ENCODE measurements at places on chromosomes 2 and 18.

DNA sequence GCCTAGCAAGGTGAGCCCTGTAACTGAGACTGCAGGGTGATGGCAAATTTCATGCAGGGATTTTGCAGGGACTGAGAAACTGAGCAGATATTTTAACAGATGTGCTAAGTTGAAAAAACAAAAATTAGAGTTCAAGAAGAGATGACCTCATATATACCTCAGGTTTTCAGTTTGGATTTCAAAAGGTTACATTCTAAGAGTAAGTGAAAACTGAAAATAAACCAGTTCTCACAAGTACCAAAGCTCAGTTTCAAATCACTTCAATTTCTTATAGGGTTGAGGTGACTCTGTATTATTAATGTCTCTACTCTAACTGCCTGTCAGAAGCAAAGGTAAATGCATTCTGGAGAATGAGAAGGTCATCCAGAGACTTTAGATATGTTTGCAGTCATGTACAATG is 237.4 kb upstream of the VRK2 start:
- no peak for DNase-seq

GRCh38 chr2:241863536-241863954 is 4.9 kb upstream of the PDCD1 start:
- no peak for DNase-seq

- no peak for DNase-seq
These were observed 28.5 kb downstream of the EIF5B start for GRCh38 chr2:99365661-99366060.

- DNase-seq: no peak
These were observed 63.3 kb downstream of the SUCLG1 start for GRCh38 chr2:84395820-84396219.

DNA sequence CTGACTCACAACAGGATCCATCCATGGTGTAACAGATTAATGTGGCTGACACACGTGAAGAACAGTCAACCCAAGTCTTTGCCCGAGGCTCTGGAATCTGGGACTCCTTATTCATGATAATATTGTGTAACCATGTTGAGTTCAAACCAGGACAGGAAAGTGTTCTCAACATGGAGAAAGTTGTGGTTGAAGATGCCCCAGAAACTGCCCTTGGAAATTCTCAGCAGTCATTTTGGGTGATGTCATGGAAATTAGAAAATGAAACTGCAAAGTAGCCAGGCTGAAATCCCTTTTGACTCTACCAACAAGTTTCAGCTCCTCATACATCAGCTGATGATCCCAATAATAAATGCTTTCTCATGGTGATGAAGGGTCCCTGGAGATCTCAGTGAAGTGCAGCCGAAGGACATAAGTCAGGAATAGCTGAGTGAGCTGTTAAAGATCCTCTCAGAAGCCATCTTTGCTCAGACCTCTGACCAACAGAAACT is 307.7 kb downstream of the TNS1 start:
- DNase-seq: no peak

- no peak for DNase-seq
These were observed 3.2 kb downstream of the CNNM3 start for GRCh38 chr2:96819128-96819875.

DNA sequence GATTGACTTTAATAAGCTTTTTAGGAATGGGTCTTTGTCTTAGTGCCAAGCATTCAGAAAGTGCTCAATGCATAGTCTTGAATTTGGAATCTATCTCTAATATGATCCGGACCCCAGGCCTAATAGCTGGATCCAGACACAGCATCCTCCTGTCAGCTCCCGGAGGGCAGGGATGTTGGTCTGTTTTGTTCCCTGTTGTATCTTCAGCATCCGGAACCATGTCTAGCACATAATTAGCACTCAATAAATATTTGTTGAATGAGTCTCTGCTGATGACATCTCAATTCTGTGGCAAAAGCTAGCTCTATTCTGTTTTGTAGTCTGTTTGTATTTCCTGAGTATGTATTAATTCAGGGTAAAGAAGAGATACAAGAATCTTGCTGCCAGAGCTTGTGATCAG is 169.1 kb downstream of the DCDC2C start:
- no peak for DNase-seq

GRCh38 chr2:199471443-199472057 is 13.8 kb upstream of the SATB2 start:
- peak; percentile 77 for DNase-seq

DNA sequence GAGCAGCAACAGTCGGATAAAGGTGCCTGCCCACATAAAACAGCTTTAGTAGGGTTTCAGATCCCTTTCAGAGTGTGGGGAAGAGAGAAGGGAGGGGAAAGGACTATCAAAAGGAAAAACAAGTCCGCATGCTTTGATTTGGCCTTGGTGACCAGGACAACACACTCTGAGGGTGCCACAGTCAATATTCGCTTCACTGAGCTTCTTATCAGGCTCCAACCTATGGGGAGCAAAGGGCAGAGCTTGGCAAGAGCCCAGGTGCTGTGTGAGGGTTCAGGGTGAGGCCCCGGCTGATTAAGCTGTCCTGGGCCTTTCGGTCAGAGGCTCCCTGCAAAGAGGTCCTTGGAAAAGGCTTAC is 237.4 kb upstream of the SMAD2 start:
- no peak for DNase-seq

- no peak for DNase-seq
These were observed 312 bp downstream of the NR4A2 start for GRCh38 chr2:156332284-156332533.

DNA sequence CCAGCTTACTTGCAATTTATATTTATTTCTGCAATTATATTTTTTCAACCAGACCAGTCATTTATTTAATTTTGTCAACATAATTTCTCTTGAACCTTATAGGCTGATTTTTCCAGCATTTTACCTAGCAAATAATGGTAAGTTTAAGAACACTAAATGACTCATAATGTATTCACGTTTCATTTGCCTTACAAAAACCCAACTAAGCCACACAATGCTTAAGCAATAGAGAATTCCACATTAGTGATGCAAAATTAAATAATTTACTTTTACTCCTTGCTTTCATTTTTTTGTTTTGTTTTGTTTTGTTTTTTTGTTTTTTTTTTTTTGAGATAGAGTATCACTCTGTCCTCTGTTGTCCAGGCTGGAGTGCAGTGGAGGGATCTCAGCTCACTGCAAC is 110.4 kb upstream of the VRK2 start:
- no peak for DNase-seq

DNA sequence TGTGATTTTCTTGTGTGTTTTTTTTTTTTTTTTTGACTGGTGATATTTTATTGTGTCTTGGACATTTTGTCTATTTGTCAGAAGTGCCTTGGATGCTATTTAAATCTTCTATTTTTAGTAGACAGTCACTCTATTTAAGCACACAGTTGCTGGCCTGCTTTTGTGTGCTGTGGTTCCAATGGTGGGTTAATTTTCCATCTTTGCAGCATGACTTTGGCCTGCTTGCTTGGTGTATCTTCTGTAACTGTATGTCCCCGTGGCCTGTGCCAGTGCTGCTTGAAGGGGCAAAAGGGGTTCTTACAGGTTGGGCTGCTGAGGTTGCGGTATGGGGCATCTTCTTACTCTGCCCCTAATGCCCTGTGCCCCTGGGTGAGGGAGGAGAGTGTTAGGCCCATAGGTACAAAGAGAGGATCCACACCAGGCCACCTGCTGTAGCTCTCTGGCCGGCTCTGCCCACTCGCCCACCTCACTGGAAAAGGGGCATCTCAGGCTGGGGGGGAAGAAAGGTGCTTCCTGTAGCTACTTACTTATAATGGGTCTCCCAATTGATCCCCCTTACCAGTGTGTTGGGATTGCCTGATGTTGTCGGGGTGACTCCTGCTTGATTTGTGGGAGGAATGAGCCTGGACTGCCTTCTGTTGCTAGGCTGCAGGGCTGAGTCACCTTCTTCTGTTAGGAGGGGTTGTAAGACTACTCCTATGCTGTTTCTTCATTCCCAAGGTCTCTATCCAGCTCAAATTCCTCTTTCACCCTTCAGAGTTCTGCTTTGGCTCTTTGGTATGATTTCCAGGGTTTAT is 490.0 kb upstream of the HS6ST1 start:
- no peak for DNase-seq

GRCh38 chr2:188280811-188281222 is 10.9 kb upstream of the GULP1 start:
- DNase-seq: no peak

DNA sequence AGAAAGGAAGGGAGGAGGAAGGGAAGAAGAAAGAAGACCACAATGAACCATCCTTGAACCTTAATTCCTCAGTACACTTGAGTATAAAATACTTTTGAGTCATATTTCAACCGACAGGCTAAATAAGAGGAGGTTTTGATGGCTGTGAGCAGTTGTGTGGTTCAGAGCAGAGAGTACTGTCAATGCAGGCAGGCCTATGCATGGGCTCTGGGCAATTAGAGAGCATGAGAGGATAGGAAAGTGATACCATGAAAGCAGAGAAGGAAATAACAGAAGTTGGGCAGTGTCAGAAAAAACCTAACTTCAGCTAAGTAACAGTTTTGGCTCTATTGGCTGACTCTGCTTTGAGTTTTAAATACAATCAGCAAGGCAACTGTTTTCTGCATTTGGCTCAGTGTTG is 123.6 kb upstream of the STK17B start:
- no peak for DNase-seq

DNA sequence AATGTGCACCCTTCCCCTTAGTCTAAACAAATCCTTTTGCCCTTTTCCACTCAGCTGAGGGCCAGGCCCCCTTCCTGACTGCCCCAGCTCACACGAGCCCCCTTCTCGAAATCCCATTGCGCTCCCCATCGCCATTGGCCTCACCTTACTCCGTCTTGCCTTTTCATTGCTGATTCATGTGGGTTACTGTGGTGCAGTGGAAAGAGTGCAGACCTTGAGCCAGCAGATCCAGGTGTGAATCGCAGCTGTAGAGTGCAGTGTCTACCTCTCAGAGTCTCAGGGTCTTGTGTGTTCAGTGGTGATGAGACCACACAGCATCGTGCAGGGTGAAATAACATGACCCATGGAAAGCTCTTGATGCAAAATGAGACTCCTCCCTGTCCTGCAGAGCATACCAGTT is 132.4 kb upstream of the APCDD1 start:
- no peak for DNase-seq

DNA sequence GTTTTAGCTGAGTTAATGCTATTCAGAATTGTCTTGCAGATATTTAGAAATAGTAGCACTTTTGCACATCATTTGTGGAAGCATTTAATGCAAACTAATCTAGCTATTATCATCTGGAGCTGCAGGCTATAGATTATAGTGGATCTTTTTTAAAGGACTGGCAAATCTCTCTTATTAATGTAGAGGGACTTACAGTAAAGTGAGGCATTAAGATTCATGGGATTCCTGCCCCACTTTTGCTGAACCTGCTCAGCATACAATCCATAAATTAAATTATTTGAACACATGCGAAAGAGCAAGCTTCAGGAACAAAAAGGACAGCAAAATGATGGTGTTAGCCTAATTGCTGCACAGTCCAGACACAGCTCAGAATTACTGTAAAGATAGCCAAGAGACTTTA is 477.7 kb downstream of the DCDC2C start:
- no peak for DNase-seq

- DNase-seq: no peak
These were observed 39.5 kb upstream of the TACR1 start for GRCh38 chr2:75238670-75239330.

GRCh38 chr2:212021947-212022346 is 516.7 kb downstream of the ERBB4 start:
- DNase-seq: no peak

- peak; percentile 68 for DNase-seq
These were observed 20.1 kb downstream of the DSEL start for GRCh38 chr18:67496469-67496868.

DNA sequence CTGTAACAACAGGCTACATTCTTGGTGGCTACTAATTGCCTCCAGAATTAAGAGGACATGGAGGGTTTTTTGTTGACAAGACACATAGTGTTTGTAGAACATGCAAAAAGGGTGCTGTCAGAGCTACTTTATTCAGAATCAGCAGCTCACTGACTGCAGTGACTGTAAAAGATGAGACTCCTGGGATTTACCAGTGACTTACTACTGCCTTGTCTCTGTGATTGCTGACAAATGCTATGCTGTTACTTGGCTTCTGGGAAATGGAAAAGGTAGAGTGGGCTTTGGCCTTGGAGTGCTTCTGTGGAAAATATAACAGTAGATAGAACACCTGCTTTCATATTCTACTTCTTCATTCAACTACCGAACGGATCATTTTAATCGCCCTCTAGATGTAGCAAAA is 47.8 kb downstream of the GREB1L start:
- no peak for DNase-seq

GRCh38 chr2:103268841-103269498 is 507.1 kb downstream of the TMEM182 start:
- DNase-seq: no peak

- no peak for DNase-seq
These were observed 9.3 kb upstream of the LRRC30 start for GRCh38 chr18:7221424-7222155.

DNA sequence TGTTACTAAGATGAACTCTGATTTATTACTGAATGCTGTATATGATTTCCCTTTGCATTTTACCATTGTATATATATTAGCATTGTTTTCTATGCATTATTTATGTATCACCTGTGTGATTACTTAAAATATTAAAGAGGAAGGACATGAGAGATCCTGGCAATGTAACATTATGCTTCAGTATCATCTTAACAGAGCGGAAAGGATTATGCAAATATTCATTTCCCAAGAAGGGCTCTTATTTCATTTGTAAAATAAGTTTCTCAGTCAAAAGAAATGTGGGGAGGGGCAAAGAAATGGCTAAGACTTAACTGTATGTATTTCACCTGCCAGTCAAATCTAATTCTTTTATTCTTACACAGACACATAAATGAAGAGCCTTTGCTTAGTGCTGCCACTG is 654.2 kb upstream of the PKDCC start:
- no peak for DNase-seq

DNA sequence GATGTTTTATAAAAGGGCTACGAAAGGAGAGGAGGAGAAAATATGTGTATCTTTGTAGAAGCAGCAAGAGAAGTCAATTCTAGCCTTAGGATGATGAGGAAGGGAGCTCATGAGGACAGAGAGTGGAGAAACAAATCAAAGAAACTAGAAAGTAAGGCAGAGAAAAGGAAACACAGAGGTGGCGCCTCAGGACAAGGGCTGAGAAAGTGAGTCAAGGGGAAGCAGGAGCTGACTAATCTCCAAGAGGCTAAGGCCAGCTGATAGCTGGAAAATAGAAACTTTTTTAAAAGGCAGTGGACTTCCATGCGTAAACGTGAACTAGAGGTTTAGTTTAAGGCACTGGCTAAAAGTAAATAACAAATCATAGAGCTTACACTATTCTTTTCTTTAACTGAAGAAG is 173.3 kb downstream of the ANKRD44 start:
- no peak for DNase-seq

- no peak for DNase-seq
These were observed 15.4 kb upstream of the PMAIP1 start for GRCh38 chr18:59884351-59884750.

GRCh38 chr2:212863185-212863588 is 288.2 kb downstream of the IKZF2 start:
- DNase-seq: no peak

Measured in D721Med (cell line).